Stimulated activated CD4-positive, alpha-beta T cell treated with anti-CD3 and anti-CD28 coated beads, TNF-alpha, amount 100 ng/mL, for 24 hours (primary cell): ENCODE measurements at places on chromosomes 7 and 10.
A peak's percentile ranks its signal among the peaks of the same experiment; 100 is the strongest.

DNA sequence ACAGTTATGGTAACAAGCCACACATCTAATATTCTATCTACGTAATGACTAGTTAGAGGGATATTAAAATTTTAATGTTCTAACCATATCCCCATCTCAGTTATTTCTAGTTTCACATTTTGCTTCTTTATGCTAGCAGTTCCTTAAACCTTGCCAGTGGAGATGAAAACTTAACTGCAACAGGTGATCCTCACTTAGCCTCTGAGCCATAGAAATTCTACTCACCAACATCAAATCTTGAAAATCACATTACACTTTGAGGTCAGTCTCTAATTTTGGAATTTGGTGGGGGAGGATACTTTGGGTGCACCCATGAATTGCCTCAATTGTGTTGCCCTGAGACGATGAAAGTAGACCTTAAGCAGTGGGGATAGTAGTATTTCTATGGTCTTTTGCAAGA lies 256.4 kb downstream of the GATA3 start:
- no peak for DNase-seq

GRCh38 chr10:51747216-51747615 lies 47.8 kb upstream of the CSTF2T start:
- DNase-seq: no peak

- DNase-seq: peak; percentile 77
Observed at GRCh38 chr7:150898475-150899011, 46.2 kb downstream of the AOC1 start.

DNA sequence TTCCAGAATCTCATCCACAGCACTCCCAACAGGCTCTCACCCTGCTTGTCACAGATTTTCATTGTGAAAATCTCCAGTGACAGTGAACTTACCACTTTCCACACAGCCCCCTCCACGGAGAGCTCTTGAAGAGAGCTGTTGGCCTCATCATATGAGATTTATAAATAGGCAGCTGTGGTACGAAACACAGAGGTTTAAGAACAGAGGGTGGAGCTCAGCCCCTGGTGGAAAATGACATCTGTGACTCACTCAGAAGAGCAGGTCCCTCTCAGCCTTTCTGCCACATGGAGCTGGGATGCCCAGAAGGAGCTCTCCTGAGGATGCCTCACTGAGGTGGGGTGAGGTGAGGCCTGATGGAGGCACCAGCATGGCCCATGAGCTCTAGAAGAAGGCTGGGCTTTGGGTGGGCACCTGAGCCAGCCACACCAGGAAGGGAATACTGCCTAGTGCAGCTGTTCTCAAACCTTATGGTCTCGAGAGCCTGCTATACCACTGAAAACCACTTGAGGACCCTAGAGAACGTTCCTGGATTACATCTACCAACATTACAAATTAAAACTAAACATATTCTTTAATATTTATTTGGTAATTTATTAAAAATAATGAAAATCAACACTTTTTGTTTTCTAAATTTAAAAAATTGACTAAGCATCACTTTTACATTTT lies 25.8 kb upstream of the EEPD1 start:
- DNase-seq: no peak

DNA sequence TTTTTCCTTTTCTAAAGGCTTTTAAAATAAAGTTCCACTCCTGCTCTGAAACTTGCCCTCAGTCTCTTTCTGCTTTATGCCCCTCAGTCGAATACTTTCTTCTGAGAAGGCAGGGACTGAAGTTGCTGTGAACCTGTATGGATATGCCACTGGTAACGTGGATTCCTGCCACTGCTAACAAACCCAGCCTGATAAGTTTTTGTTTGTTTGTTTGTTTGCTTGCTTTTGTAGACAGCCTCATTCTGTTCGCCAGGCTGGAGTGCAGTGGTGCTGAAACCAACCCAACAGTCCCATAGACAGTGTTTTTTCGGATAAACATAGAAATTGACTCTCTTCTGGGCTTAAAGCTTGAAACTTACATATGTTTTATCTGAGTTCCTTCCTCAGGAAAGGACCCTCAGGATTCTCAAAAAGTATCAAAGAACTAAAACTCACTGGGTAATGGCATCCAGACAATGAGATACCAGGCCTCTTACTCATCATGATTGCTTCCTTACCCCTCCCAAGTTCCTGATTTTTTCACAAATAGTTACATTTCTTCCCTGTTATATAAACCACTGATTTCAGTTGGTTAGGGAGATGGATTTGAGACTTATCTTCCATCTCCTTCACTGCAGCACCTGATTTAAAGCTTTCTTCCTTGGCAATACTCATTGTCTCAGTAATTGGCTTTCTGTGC lies 273.6 kb downstream of the SDHAF3 start:
- DNase-seq: no peak

GRCh38 chr7:67463983-67464382 lies 467.4 kb downstream of the TYW1 start:
- DNase-seq: no peak

GRCh38 chr10:124693396-124693795 lies 50.8 kb downstream of the FAM53B start:
- DNase-seq: no peak

DNA sequence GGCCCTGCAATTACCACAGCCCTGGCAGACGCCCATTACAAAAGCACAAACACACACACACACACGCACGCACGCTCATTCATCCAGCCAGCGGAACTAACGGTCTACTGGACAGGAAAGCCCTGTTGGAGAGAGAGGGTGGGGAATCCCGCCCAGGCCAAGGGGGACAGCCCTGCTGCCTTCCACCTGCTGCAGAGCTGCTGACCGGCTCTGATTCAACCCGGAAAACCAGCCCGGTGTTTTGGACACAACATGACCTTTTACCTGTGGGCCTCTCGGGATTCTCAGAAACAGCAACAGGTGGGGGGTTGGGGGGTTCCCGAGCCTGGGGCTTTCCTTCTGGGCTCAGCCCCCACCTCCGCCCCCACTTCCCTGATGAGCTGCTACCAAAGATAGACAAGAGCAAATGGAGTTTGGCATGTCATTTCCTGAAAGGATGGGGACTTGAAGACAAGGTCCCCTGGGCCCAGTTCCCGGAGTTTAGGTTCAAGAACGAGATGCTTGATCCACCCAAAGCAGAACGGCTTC lies 18.5 kb upstream of the SERPINE1 start:
- DNase-seq: no peak

- no peak for DNase-seq
Observed at GRCh38 chr7:859359-860030, 16.9 kb upstream of the GET4 start.

DNA sequence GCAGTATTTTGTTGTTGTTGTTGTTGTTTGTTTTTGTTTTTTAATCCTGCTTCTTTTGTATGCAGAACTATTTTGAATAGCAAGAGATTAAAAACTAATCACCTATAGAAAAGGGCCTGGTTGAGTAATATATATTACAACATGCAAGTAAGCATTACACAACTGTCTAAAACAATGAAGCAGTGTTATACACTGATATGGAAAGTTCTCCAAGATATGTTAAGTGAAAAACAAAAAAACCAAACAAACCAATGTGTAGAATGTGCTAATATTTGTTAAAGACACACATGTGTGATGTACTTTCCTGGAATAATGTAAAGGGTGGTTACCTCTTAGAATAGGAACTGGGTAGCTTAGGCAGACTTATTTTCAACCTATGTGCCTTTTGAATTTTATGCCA lies 117.4 kb downstream of the ZNF365 start:
- no peak for DNase-seq

DNA sequence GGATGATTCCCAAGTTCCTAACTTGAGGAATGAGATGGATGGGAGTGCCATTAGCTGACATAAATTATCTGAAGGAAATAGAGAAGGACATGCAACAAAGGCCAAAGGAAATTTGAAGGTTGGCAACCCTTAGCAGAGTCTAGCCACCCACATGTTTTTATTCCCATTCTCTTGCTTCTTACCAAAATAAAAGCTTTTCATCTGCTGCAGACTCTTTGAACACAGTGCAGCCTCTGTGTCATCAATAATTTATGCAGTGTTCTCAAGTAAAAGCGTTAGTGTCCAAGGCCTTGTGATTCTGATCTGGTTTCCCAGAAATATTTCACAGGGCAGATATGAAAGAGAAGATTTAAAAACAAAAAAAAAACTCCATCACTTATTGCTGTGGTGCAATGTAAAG lies 98.5 kb downstream of the ST7 start:
- DNase-seq: no peak

DNA sequence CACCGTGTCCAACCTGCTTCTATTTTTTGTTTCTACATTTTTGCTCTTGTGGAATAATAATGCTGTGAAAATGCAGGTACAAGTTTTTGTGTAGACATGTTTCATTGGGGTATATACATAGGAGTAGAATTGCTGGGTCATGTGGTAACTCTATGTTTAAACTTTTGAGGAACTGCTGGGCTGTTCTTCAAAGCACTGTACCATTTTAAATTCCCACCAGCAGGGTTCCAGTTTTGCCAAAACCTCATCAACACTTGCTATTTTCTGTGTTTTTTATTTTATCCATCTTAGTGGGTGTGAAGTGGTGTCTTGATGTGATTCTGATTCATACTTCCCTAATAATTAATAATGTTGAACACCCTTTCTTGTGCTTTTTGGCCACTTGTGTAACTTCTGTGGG lies 138.6 kb downstream of the RGS10 start:
- DNase-seq: no peak

GRCh38 chr7:156127166-156128134 lies 315.2 kb upstream of the SHH start:
- no peak for DNase-seq

DNA sequence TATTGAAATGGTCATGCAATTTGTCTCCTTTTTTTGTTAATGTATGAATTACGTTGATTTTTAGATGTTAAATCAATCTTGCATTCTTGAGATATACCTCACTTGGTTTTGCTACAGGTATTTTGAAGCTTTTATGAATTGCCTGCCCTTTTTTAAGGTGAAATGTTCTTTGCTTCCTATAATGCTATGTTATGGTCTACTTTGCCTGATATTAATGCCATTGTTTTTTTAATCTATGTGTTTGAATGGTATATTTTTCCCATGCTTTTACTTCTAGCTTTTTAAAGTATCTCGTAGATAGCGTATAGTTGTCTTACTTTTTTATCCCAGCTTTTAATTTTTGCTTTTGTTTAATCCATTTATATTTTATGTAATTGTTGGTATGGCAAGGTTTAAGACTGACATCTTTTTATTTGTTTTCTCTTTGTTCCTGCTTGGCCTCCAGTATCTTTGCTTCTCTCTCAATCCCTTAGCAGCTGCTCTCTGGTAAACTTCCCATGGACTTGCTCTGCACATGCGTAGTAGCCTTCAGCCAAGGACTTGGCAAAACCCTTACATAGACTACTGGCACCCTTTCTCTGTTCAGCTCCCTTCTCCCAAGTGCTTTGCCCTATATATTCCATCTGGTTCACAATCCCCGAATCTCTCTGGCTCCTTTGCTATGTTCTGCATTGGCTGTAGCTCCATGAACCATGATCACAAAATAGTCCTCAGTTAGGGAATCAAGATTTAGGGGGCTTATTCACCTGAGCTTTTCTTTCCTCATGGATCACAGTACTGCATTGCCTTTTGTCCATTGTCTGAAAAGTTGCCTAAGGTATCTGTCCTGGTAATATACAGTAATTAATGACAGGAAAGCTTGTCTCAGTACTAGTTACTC lies 8.4 kb downstream of the TRIM24 start:
- DNase-seq: no peak

DNA sequence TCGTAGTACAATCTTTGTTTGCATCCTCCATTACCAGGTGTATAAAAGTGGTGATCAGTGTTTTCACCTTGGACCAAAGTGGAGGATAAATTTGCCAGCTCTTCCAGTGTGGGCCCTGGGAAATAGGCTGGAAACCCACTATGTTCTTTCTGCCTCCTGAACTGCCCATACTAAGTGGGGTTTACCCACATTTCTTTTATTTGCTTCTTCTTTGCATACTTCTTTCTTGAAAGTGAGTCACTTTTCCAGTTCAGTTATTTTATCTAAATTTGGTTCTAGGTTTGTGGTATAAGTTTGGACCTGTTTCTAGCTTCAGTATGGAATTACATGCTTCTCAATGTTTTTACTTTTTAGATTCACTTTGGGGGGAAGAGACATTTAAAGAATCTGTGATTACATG lies 126.2 kb upstream of the ACBD5 start:
- no peak for DNase-seq

DNA sequence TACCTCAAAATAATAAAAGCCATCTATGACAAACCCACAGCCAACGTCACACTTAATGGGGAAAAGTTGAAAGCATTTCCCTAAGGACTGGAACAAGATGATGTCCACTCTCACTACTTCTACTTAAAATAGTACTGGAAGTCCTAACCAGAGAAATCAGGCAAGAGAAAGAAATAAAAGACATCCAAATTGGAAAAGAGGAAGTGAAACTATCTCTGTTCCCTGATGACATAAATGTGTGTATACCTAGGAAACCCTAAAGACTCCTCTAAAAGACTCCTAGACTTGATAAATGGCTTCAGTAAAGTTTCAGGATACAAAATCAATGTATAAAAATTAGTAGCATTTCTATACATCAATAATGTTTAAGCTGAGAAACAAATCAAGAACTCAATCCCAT lies 314.1 kb downstream of the WDR37 start:
- DNase-seq: no peak

GRCh38 chr7:152341039-152341913 lies 94.5 kb downstream of the KMT2C start:
- no peak for DNase-seq

- no peak for DNase-seq
Observed at GRCh38 chr10:50605951-50606270, 17.8 kb downstream of the SGMS1 start.

DNA sequence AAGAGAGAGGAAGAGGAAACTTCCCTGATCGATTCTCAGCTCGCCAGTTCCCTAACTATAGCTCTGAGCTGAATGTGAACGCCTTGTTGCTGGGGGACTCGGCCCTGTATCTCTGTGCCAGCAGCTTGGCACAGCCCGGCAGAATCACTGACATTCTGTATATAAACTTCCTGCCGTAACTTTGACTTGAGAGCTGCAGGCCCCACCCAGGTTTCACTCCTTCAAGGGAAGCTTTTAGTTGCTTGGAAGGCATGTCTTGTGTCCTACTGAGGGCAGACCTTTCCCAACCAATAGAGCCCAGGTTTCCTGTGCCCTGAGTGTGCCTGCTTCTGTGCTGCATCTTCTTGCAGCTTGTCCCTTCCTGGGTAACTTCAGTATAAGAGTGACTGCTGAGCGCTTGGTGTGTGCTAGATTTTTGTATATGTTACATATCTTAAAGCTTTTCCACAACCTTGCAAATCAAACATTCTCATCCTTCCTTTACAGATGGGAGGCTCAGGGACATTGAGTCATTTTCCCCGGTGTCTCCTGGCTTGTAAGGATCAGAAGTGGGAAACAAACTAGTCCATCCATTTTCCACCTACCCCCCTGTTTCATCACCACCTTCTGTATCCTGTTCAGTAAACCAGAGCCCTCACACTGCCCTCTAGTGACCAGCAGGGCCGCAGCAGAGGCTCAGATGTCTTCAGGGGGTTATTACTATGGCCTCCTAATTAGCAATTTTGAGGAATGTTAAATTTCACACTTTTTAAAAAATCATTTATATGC lies 225.2 kb upstream of the PRSS58 start:
- DNase-seq: peak; percentile 53
